CD4-positive, CD25-positive, alpha-beta regulatory T cell (primary cell): ENCODE measurements at places on chromosomes 7 and 10. TPM values are rescaled to one million over a fixed set of nuclear protein-coding genes. Genes with fewer than 3 reads are reported as not detected.
A peak's percentile ranks its signal among the peaks of the same experiment; 100 is the strongest.

ZDHHC6 gene
- total RNA-seq = 36.6 TPM

DNA sequence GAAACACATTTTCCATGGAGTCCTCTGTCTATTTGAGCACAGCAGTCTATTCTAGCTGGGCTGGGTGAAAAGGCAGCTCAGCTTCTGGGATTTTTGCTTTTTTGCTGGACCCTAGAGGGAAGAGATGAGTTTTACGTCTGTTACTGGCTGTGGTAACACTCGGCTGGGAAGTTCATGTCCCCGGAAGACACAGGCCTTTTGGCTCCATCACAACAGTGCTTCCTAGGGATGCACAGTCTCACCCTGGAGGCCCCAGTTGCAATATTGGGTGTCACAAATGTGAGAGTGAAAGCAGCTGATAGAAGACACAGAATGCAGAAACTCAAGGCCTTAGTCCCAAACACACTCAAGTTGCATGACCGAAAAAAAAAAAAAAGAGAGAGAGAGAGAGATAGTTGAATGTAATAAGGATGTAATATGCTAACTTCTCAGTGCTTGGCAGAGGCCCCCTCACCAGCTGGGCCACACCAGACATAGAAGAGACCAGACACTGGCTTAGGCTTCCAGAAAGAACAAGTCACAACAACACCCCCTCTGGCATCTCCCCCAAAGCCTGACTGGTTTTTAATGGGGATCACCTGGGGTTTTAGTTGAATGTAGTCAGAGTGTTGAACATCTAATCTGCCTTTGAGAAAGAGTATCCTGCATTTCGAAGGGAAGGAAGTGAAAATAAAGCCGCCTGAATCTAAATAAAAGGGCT lies 545.4 kb upstream of the FZD8 start:
- no peak for DNase-seq

DNA sequence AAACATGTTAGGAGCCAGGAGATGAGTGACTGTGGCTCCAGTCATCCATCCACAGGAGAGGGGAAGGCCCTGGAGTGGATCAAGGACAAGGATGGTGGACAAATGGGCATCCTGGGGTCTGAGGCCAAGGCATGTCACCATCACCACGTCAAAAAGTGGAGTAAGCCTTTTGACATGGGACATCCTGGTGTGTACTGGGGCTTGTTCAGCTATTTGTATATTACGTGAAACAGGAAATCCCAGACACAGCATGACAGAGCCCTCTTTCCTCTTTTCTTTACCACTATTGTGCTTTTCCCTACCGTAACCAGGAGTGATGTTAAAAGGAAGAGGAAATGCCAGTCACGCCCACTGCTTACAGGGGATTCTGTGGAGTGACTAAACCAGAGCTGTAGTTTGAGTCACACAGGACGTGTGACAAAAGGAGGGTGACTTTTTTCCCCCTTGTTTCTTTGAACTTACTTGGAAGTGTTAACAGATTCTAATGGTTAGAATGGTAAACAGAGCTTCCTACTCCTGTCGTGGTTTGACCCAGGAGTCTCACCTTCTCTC lies 15.4 kb downstream of the ACSL5 start:
- DNase-seq = peak; percentile 27

- DNase-seq = no peak
Measured at GRCh38 chr7:93941945-93942344, 20.4 kb downstream of the GNG11 start.

DNA sequence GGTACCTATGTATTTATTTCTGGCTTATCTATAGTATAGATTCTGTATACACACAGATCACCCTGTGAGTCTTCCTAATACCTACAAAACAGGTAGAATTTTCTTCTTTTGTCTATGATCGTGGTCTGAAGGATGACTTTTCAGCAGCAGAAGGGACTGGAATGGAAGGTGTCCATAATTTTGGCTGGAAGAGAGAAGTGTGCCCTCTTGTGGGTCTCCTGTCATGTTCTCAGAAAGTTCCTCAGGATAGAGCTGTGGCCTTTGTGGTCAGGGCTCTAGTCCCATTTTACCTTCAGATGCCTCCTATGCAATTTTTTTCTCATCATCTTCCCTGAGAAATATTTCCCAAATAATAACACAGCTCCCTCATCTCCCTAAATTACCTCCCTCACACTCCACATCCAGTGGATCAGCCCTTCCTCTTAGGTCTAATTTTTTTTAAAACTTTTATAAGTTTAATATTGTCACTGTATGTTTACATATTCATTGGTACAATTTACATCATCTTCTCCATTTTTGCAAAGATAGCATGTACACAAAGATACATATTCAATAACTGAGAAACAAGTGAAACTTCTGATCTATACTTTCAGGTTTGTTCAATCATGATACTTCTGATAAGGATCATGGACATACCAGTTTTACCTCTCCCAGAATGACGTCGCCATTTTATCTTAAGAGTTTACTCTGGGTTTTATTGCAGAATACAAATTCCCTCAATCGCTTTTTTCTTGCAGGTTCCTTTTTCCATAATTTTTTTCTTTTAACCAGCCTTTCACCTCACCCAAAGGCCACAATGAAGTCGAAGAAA lies 112.7 kb downstream of the REEP3 start:
- DNase-seq = no peak

FAM131B gene
- total RNA-seq = 0.27 TPM

PRSS37 gene
- total RNA-seq = not detected

DNA sequence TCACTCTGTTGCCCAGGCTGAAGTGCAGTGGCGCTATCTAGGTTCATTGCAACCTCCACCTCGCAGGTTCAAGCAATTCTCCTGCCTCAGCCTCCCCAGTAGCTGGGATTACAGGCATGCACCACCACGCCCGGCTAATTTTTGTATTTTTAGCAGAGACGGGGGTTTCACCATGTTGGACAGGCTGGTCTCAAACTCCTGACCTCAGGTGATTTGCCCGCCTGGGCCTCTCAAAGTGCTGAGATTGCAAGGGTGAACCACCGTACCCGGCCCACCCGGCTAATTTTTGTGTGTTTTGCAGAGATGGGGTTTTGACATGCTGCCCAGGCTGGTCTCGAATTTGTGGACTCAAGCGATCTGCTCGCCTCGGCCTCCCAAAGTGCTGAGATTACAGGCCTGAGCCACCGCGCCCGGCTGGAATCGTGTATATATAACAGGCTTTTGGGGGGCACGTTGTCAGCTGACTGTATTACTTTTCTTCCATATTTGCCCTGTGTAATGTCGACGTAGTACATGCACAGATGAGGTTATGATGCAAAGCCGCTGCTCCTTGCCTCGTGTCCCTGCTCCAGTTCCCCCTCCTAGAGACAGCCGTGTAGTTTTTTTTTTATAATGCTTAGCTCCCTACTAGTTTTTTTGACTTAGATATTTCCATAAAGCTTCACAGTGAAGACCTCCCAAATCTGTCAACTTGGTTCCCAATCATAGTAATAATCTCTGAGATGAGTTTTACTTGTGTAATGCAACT lies 883 bp upstream of the TRA2A start:
- no peak for DNase-seq

- no peak for DNase-seq
Measured at GRCh38 chr10:100982916-100983830, 4.1 kb downstream of the MRPL43 start.

CAV2 gene
- not detected for total RNA-seq

GRCh38 chr7:131100357-131101054 lies 227.2 kb upstream of the MKLN1 start:
- no peak for DNase-seq

SEMA4G gene
- total RNA-seq = 1.1 TPM

GJD4 gene
- not detected for total RNA-seq

DNA sequence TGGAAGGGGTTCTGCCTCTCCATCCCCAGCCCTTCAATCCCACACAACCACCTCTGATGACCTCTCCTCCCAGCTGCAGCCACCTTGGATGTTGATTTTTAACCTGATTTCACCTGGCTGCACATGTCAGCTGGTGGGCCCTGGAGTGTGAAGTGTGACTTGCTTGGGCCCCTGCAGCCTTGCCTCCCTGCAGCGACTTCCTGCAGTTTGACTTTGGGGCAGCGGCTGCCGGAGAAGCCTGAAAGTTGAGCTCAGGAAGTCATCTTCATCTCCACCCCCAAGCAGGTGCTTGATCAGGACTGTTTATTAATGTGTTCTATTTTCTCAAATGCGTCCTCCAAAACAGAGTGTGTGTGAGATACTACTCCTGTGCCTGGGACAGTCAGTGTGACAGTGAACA lies 675.2 kb upstream of the GALNT17 start:
- DNase-seq = peak; percentile 30

GRCh38 chr7:144534196-144534595 lies 130.7 kb upstream of the NOBOX start:
- DNase-seq = no peak

- no peak for DNase-seq
Measured at GRCh38 chr7:36535866-36536664, 146.4 kb downstream of the ANLN start.

- no peak for DNase-seq
Measured at GRCh38 chr10:133154411-133154810, 5.6 kb upstream of the KNDC1 start.

IDI2 gene
- total RNA-seq = not detected

- DNase-seq = no peak
Measured at GRCh38 chr7:132402751-132403245, 173.5 kb downstream of the PLXNA4 start.

DNA sequence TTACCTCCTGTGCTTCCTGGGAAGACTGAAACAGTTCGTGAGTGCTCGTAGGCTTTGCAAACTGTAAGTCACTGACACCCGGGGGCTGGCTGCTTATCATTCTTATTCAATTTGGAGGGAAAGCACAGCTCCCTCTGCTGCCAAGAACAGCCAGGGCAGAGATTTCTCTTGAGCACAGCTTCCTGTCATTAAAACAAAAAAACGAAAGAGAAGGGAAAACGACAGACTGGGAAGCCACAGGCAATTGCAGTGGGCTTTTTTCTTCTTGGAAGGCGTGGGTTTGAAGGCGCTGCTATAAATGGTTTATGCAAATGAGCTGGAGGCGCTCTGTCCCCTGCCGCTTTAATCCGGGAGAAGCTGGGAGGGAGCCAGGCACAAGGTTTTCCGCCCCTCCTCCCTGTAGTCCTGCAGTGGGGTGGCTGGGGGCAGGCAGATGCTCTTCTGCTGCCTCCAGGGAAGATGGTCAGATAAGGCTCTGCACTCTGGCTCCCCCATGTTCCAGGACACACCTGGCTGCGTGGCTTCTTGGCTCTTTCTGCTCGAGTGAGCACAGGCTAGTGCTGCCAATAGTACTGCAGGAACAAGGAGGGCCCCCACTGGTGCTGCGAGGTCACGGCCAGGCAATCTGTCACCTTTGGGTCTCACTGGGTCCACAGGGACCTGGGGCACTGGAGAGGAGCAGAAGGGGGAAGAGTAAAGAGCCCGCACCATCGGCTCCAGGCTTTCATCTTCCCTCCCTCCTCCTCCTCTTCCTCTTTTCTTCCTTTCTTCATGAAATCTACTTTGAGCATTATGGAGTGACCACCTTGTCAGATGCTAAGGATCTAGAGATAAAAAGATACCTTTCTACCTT lies 49.5 kb downstream of the NEURL1 start:
- DNase-seq = no peak

SIRT1 gene
- total RNA-seq = 59.2 TPM

IFIT1B gene
- not detected for total RNA-seq

- peak; percentile 54 for DNase-seq
Measured at GRCh38 chr10:62433181-62433692, 59.1 kb downstream of the ZNF365 start.

FAM25G gene
- total RNA-seq = not detected

LRRC17 gene
- total RNA-seq = 0.69 TPM

GRCh38 chr10:130999376-131000202 lies 311.9 kb downstream of the TCERG1L start:
- DNase-seq = no peak

DNA sequence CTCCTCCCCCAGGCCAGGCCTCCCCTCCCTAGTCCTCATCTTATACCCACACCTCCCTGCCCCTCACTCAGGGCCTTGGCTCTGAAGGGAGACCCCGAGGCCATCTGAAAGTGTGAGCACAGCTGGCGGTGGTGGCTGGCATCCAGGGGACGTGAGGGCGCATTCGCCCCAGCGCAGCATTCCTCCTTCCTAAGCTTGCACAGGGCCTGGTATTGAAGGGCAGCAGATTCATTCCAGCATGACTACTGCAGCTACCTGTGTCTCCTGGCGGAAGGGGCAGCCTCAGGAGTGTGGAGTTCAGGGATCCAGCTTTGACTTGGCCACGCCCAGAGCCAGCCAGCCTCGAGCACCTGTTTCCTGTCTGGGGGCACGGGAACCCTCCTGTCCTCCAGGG lies 72.6 kb downstream of the PARP12 start:
- no peak for DNase-seq

DNA sequence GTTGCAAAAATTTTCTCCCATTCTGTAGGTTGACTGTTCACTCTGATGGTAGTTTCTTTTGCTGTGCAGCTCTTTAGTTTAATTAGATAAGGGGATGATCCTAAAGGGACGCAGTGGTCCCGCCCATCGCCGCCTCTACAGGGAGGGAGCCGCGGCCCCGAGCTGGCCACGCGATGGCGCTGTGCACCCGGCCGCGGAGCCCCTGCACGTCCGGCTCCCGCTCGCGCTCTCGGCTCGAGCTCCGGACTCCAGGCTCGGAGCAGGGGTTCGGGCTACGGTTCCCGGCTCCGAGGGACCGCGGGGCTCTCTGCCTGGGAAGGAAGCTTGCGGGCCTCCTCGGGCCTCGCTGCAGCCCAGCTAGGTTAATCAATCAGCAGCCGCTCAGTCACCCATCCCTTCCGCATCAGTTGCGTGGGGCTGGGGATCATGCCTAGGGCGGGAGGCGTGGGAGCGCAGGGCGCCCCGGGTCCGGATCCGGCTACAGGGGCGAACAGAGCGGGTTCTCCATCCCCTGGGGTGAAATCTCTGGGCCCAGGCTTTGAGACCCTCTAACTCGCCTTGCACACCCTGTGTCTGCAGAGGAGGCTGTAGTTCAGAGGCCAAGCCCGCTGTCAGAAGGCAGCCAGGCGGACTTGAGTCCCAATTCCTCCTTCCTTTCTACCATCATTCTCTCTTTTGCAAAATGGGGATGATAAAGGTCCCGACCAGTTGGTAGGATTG lies 97.9 kb downstream of the WDR11 start:
- DNase-seq = peak; percentile 63

AKR1C4 gene
- not detected for total RNA-seq

- no peak for DNase-seq
Measured at GRCh38 chr7:107318523-107319160, 149.8 kb downstream of the HBP1 start.

DNA sequence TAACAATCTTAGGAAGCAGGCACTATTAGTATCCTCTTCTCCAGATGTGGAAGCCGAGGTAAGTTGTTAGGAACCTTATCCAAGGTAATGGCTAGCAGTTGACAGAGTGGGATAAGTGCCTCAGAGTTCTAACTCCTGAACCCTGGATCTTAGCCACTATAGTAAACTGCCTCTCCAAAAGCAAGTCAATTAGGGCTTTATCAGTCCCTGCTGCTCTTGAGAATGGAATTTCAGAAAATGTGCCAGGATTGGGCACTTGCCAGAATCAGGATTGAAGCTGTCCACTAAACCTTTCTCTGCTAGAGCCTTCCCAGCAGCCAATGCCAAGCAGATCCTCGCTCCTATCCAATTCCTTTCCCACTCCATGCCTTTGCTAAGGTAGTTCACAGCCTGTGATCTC lies 777.5 kb upstream of the POM121L12 start:
- DNase-seq = no peak

DNA sequence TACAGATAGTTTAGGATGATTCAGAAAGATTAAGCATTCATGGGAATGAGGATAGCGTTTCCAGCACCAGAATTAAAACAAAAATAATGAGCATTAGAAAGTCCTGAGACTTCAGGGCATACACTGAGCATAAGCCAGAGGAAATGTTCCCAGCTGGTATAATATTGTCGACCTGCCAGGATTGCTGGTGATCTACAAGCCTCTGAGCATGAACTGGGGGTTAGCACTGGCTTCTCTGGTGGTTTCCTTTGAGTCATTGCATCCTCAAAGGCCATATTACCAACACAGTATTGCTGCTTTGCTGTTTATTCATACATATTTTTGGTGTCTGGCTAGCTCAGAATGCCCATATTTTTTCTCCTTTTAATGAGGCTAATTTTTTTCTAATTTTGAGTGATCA lies 10.7 kb upstream of the ATRNL1 start:
- DNase-seq = no peak
